ENCODE measurements at places on chromosomes 16 and 17.

GRCh38 chr16:58205276-58206036 is 7.5 kb upstream of the CSNK2A2 start:
- DNase-seq = no peak

DNA sequence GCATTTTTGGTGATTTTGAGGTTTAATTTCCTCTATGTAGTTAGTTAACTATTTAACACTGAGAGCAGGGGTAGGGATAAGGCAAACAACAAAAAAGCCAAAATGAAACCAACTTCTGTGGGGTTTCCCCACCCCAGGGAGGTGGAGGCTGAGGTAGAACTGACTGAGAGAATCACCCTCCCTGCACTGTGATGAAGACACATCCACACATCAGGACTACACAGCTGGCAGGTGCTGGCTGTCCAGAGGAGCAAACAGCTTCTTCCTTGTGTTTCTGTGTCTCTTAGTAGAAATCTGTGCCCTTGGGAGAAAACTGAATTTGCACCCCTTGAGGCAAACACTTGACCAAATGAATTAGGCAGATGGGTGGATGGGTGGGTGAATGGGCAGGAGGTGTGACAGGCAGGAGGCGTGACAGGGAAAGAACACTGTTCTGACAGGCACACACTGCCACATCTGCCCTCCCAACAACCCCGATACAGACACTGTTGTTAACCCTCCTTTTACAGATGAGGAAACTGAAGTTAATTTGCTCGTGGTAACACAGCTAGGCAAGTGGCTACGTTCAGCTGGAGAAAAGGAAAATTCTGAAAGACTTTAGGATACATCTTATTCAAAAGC is 62.9 kb upstream of the AMZ2 start:
- no peak for DNase-seq

GRCh38 chr17:51703361-51704341 is 443.3 kb downstream of the UTP18 start:
- peak; percentile 1 for DNase-seq

DNA sequence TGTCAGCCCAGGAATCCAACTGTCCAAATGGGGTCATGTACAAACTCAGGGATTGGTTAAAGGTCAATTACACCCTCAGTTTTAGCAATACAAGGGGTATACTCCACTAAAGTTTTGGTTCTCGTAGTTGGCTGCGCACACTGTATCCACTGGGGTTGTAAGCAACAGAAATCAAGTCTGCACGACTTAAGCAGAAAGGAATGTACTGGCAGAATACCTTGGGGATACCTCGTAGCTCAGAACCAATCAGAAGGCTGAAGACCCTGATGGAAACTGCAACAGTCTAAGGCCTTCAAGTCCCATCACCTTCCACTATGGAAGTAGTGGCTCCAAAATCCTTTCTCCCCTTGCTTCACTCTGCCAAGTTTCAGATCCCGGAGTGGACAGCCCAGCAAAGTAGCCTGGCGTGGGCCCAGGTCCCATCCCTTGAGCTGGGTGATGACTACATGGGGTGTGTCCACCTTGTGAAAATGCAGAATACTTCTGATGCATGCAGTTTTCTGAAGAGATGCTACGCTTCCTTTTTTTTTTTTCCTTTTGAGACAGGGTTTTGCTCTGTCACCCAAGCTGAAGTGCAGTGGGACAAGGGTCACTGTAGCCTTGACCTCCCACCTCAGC is 21.1 kb upstream of the RPH3AL start:
- DNase-seq = no peak

DNA sequence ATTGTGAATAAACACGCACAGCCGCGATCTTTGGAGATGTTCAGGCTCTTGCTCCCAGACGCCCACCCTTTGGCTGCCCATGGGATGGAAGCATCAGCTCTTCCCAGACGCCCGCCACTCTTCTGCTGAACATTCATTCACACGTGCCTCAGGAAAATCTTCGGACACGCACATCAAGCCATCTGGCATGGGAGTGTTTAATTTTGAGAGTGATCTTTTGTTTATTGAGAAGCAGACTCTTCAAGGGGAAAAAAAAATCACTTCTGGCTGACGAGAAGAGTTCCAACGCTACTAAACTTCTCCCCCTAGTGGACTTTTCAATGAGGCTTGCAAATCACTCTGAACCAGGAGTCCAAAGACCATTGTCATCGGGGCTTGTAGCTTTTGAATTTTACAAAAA is 62.0 kb upstream of the NUDT7 start:
- no peak for DNase-seq

GRCh38 chr17:77209330-77209748 is 68.6 kb downstream of the SEC14L1 start:
- no peak for DNase-seq
